ENCODE measurements at places on chromosomes 1 and 21.

DNA sequence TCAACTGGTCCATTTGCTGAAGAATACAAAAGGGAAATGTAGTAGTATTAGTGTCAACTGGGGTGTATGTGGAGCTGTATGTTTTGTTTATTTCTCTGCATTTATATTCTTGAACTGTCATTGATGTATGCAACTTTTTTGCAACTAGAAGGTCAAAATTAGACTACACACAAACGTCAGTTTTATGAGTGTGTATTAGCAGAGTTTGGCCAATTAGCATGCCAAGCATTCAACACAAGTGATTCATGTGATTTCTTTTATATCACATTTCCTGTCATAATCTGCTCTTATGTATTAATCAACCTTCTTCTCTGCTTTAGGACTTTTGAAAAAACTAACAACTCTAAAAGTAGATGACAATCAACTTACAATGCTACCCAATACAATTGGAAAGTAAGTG, 211.1 kb downstream of the LRRC40 start:
- DNase-seq = no peak

DNA sequence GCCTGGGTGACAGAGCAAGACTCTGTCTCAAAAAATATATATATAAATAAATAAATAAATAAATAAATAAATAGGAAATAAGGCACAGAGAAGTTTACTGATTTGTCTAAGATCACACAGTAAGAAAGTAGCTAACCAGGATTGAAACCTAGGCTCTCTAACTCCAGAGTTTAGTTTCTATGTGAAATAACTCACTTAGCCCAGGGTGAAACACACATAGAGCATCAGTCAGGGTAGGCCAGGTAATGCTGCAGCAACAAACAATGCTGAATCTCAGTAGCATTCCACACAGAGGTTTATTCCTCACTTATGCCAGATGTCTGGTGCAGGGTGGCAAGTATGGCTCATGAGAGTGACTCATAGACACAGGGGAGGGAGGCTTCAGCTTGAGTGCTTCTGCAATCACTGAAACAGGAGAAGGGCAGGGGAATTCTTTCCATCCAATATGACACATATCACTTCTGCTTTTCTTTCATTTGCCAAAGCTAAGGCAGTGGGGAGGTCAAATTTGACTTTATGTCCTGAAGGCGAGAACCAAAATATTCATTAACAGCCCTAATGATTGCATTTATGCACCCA, 37.1 kb upstream of the KANK4 start:
- no peak for DNase-seq

GRCh38 chr1:56754708-56755479, 64.3 kb downstream of the FYB2 start:
- DNase-seq = no peak

- DNase-seq = no peak
Observed at GRCh38 chr1:26690576-26691031, 5.2 kb upstream of the ARID1A start.

GRCh38 chr21:42631142-42631541, 22.3 kb upstream of the PDE9A start:
- no peak for DNase-seq

DNA sequence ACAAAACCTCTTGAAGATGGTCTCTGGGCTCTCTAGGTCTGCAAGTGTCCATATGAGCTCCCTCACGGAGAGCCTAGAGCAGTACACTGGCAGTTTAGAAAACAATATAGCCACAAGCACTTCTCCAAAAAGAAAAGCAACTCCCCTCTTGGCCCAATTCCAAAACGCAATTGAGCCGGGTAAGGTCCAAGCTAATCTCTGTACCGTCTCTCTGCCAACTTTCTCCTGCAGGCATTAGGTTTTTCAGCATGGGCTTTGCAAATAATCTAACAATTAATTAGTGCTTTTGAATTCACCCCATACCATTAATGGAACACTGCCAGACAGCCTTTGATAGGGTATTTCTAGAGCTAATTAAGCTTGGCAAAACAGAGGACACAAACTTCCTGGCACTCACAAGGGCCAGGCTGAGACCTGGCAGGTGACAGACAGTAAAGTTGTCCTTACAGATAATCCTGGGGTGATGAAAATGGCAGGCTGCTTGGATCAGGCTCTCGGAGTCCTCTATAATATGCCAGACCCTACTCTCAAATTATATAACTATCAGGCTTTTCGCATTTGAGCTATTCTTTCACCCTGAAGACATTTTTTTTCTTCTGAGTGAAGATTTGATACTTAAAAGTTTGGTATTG, 39.8 kb downstream of the TGFBR3 start:
- no peak for DNase-seq

DNA sequence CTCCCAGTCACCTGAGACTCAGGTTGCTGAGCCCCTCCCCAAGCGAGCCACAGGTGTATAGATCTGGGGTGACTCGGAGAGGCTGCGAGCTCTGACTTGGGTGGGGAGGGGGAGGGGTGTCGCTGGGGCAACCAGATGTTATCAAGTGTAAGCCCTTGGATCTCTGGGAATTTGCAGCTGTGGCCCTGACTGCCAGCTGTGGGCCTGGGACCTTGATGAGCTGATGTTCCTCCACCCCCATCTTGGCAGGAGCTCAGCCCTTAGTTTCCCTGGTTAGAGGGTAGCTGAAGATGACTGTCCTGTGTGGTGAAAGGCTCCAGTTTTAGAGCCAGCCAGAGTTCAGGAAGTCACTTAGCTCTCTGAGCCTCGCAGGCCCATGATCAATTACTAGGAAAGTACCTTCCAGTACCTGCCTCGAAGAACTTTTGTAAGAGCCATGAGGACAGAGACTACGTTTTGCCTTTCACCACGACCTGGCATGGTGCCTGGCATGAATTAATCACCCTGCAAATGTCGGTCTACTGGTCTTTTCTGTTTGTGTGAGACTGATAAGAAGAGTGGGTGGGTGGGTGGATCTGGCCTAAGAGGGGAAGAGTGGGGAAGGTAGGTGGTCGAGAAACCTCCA, 55.8 kb downstream of the YARS1 start:
- no peak for DNase-seq

DNA sequence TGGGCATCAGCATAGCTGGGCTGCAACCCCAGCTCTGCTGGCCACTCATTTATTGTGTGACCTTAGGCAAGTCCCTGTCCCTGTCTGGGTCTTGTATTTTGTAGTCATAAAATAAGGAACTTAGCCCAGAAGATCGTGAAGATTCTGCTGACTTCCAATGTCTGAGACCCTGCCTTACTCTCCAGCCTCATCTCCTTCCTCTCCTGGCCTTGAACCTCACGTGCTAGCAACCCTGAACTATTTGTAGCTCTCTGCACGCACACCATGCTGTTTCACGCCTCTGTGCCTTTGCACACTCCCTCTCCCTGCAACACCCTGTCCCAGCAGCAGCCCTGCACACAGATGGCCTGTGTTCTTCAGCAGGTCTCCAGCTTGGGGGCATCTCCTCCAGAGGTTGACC, 121.1 kb downstream of the LACTBL1 start:
- DNase-seq = no peak

GRCh38 chr21:26130249-26130881, 40.2 kb downstream of the APP start:
- no peak for DNase-seq

DNA sequence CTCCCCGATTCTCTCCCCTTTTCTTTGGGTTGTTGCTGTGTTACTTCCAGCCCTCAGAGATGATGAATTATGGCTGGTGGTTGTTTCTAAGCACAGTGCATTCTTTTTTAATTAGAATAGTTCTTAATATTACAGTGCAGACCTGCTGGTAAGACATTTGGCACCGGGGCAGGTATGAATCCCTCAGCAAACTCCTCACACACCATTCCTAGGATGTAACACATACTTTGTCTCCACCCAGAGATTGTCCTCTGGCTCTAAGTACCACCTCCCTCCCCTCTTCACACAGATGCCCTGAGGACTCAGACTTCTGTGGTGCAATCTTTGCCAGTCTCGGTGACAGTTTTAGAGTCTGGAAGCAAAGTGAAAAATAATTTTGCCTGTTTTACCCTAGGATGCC, 143.1 kb downstream of the HLX start:
- DNase-seq = no peak
